ENCODE measurements at places on chromosomes 6 and 20.

- DNase-seq: no peak
These were observed 38.7 kb downstream of the STAU1 start for GRCh38 chr20:49149281-49150045.

DNA sequence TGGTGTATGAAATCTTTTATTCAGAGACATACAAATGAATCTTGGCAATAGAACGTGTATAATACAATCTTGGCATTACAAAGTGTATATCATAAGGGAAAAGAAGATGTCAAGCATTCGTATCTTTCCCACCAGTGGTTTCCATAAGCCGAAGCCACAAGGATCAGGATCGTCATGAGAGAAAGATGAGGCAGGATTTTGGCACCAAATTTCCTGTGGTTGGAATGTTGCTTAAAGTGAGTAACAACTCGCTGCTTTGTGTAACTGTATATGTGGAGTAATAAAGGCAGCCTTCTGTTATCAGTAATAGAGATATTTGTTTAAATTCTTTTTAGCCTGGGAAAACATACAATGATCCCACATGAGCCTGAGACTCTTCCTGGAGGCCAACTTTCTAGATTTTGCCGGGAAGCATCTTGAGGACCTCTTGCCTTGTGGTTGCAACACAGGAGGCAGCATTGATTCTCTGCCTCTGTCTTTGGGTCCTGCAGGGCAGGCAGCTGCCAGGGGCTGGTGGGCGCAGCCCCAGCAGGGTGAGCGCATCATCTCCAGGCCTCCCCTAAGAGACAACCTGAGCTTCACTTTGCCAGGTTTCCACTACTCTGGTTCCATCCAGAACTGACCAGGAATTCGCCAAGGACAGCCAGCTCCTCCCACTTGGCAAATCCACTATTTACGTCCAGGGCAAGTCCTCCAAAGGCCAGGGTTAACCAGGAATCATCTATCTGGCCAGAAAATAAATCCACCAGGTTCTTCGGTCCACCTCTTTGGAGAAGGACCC lies 230.9 kb upstream of the SULF2 start:
- no peak for DNase-seq

DNA sequence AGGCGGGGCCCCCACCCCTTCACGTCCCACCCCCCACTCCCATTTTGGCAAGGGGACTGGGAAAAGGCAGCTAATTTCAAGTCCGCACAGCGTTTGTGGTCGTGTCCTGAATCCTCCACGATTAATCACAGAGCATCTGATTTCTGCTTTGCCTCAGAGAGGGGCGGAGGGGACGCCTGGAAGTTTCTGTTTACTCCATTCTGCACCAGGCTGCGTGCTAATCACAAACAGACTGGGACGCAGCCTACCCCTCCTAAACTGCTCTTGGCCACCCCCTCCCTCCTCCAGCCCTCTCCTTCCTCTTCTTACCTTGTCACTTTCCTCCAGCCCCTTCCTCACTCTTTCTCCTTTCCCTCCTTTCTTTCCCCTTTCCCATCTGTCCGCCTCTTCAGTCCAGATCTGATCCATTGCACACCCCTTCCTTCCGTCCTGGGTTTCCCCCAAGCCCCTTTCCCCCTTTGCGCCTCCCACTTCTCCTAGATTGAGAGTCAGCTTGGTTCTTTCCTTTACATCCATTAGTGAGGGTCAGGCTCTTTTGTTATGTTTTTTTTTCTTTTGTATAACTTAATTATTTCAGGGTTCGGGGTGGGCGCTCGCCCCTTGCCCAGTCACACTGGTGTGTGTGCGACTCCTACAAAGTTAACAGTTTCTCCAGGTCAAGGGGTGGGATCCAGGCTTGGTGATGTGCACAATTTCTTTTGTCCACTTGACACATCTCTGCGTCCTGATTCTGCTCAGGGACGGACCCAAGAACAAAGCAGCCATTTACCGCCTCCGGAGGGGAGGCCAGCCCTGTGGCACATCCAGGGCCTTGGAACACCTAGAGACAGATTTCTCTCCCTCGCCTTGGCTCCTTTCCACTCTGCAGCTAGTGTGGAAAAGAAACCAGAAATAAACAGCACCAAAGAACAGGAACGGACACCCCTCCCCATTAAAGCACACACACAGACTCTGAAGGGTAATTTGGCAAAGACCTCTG lies 520 bp upstream of the RIPOR3 start:
- DNase-seq: no peak

DNA sequence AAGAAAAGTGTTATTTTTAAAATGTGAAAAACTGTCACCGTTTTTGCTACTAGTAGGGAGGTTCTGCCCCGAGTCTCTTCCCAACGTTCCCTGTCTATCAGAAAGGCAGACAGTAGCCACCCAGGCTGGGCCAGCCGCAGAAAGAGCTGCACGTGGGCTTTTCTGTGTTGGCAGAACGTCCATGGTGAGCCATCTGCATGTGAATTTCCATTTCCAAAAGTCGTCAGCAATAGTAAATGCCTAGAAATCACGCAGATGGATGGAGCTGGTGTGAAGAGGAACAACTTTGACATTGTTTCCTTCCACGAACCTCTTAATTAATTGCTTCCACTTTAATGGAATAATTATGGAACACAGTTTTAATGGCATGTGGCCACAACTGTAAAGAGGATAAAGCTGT lies 97.5 kb downstream of the FAM120B start:
- no peak for DNase-seq

GRCh38 chr6:77425216-77425615 lies 38.1 kb downstream of the HTR1B start:
- DNase-seq: no peak

GRCh38 chr6:139515511-139515910 lies 141.1 kb upstream of the CITED2 start:
- no peak for DNase-seq

DNA sequence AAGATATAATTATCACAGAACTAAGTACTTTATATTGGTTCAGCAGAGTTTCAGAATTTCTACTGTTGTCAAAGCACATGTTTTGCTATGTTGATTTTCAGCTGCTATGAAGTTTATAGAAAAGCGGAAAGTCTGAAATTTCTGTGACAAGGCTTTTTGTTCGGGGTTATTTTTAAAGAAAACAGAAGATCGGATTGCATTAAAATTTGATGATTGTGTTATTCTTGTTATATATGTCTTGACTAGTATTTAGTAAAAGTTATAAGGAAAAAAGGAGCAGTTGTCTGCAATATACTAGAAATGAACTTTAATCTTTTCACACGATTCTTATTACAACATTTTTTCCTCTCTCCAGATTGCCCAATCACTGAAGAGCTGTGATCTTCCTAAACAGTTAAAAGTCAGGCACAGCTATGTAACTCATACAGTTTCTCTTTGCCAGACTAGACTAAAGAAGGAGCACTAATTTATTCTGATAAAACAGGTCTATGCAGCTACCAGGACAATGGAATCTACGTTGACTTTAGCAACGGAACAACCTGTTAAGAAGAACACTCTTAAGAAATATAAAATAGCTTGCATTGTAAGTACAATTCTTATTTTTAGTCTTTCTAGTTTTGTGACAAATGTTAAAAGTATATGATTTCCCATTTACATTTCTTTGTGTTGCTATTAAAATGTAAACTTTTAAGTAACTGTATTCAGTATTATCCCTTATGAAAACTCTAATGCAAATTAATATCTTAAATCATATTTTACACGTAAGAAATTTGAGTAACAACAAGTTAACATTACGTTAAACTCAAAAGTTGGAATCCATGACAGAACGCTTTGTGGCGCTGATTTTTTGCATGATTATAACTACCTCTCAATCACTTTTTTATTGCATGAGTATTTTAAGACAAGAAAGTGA lies at the start of gene ENPP3:
TSS of gene ENPP3 (plus strand) at position 423 of the 913 bp plus-strand sequence. CDS start at position 506, 83 bp downstream.
- no peak for DNase-seq

DNA sequence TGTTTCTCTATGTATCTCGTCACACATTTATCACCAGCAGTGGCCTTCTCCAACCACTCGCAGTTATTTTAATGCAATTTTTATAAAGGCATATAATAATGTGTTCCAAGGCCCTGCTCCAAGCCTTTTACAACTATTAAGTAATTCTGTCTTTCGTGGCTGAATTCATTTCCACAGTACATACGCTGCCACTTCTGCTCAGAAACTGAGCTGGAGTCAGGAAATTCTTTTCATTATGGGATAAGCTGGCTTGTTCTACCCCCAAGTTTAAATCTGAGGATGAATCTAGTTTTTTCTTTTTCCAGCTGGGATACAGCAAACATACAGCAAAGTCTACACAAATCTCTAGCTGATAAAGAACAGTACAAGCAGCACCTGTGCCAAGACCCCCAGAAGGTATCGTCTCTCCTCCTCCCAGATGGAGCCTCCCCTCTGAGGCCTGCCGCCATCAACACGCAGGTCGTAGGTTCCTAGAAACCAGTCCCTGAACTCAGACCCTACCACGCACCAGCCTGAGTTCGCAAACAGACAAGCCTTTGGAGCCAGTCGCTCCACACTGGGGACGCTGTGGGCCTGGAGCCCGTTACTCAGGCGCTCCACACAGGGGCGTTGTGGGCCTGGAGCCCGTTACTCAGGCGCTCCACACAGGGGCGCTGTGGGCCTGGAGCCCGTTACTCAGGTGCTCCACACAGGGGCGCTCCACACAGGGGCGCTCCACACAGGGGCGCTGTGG lies 263.5 kb downstream of the THBS2 start:
- no peak for DNase-seq

GRCh38 chr6:41850861-41851260 lies 44.3 kb downstream of the USP49 start:
- no peak for DNase-seq

Measured in activated B cell treated with CpG ODN at 0.5 μM for 24 hours (primary cell).